ENCODE measurements at places on chromosomes 5 and 9.

DNA sequence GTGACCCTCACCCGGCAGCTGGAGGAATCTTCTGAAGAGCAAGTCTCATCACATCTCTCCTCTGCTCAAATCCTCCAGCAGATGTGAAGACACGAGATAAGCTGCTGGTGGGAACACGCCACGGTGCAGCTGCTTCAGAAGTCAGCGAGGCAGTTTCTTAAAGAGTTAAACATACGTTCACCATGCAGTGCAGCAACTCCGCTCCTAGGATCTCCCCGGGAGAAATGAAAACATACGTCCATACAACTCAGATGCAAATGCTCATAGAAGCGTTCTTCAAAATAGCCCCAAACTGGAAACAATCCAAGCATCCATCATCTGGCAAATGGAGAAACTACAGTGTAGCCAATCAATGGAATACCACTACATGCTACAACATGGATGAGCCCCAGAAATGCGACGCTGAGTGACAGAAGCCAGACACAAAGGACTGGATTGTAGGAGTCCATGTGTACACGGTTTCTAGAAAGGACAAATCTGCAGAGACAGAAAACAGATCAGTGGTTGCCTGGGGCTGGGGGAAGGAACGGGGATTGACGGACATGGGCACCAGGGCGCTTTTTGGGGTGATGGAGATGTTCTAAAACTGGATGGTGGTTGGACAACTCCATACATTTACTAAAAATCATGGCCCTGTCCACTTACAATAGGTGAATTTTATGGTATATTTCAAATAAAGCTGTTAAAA lies 150.6 kb downstream of the COL23A1 start:
- no peak for DNase-seq

- DNase-seq = no peak
These were observed 216.4 kb upstream of the CYLC2 start for GRCh38 chr9:102778746-102779145.

DNA sequence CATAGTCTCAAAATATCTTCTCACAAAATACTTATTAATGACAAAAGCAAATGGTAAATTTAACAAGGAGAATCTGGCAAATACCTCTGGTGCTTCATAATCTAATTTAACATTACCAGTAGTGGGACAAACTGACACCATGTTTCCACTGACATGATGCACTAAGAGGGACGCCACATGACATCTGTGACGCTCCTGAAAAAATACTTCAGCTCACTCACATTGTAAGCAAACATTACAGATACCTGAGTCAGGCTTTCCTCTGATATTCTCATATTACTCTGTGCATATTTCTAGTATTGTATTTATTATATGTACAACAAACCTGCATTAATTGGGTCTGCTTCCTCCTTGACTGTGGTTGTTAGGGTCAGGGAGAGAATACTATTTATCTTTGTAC lies 56.7 kb upstream of the OSMR start:
- no peak for DNase-seq

DNA sequence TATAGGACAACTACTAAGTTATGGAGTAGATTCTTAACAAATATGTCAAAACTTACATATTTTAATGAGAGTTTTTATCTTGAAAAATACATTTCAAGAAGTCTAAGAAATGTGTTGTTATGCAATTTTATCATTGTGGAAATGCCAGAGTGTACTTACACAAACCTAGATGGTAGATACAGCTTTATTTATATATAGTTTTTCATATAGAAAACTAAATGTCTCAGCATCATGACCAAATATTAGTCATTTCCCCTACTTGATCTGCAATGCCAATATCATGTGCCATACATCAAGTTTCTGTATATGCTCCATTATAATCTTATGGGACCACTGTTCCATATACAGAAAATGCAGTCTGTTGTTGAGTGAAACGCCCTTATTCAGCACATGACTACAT lies 28.7 kb downstream of the CAST start:
- DNase-seq = no peak

GRCh38 chr5:176631383-176632200 lies 1.1 kb downstream of the EIF4E1B start:
- DNase-seq = no peak

DNA sequence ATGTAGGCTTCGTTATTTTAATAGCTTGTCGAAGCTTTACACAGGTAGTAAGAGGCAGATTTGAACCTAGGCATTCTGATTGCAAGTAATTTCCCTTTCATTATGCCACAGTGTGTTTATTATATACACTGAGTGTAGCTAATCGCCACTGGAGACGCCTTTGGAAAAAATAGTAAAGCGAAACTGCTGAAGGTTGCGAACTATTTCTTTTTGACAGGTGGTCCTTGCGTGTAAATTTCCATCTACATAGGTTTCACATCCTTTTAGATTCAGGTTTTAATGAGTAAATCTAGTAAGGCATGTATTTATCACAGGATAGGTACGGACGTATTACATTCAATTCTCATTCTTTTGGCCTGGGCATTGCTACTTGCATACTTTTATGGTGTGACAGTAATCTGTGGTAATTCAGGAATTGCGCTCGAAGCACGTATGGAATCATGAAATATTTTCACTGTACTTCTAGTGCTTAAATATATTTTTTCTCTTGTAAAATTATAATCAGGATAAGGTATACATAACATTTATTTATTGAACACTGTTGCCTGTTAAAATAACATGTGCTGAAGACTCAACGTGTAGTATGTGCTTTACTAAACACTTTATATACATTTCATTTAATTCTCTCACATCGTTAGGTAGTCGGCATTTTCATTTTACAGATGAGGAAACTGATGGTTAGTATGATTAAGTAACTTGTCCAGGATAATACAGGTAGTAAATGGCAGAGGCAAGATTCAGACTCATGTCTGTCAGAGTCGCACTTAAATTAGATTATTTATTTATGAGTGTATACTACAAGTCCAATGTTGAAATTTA lies 1.8 kb downstream of the MARCHF6 start:
- peak; percentile 36 for DNase-seq

GRCh38 chr5:53211799-53212198 lies 102.2 kb upstream of the MOCS2 start:
- DNase-seq = no peak

GRCh38 chr5:113102121-113102531 lies 125.5 kb downstream of the DCP2 start:
- DNase-seq = no peak

DNA sequence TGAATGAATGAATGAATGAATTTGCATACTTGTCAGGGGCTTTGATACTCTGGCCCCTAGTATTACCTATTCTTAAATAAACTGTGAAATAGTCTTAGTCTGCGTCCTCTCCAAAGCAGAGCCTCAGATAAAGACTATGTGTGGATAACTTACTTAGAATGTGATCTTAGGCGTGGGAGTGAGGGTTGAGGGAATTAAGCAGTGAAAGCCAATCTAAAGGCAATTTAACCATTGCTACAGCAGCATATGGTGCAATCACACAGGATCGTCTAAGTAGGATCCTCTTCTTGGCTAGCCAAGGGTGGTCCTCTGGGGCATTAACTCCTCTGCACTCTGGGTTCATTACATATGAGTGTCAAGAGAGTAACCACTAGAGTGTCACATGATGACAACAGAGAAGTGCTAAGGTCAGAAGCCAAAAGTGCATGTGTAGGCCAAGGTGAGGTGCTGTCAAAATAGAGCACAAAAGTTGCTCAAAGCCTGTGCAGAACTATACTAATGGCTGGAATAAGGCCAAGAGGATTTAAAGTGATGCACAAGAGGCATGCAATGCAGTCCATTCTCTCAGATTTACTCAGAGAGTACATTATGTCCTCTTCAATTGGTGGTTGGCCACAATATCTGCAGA lies 274.4 kb upstream of the SEMA6A start:
- DNase-seq = no peak

- no peak for DNase-seq
These were observed 18.1 kb upstream of the GPX3 start for GRCh38 chr5:151002250-151002649.

DNA sequence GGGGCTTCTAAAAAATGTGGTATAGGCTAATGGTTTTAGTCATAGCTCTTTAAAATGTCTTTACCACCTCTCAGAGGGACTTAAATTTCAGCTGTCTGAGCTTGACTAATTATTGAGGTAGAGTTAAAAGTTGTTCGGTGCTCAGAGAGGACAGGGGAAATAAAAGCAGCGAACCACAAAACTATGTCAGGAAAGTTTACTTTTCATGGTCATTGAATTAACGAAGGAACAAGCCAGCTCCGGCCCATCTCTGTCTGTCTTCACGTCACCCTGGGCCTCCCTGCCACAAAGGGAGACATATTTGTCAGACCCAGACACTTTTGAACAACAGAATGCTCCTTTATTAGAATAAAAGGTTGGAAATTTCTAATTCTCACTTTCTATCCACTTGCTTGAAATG lies 98.8 kb upstream of the EFNA5 start:
- no peak for DNase-seq

- DNase-seq = no peak
These were observed 28.3 kb upstream of the APC start for GRCh38 chr5:112709416-112709815.

- DNase-seq = no peak
These were observed 36.3 kb upstream of the PTPRD start for GRCh38 chr9:10649076-10649475.

DNA sequence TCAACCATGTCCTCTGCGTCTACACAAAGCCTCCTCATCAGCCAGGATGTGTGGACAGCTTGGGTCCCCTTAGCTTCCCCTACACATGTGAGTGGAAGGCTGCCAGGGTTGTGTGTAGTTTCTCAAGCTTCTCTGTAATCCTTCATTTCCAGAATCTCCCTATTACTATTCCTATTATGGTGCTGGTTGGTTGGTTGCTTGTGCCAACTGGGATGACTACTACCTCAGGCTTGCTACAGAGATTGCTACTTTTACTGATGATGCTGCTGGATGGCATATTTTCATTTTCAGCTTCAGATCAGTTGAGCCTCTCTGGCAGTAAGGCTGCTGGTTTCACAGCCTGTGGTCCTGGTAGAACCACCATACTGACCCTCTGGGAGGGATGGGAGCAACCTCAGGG lies 39.9 kb downstream of the ATG10 start:
- no peak for DNase-seq

DNA sequence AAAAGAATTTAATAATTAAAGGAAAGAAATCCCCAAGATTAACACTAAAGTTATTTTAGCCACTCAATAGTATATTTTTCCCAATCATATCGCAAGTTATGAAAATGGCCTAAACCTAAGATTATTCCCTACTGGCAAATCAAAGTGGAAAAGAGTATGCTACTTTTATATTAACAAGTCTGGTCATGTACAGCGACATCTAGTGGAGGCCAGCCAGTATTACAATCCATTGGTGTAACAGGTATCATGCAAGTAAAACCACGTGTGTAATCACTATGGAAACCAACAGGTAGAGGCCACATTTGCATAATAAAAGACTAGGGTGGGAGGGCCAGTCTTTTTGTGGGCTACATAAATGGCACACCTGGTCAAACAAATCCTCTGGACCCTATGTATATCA lies 976.4 kb upstream of the CDH9 start:
- no peak for DNase-seq

GRCh38 chr5:102718819-102719218 lies 36.3 kb upstream of the PAM start:
- DNase-seq = no peak

DNA sequence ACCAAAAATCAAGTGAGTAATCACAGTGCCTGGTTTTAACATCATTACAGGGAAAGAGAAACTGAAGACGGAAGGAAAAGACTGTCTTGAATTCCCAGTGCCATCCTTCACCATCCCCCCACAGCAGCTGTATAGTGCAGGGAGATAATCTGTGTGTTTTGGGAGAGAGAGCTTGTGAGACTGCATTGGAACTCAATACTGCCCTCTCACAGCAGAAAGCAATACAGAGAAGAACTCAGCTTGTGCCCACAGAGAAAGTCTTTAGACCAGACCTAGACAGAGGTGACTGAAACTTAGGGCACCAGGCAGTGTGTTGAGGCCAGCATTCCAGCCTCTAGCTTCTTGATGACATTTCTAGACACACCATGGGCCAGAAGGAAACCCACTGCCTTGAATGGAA lies 754.7 kb upstream of the CDH6 start:
- no peak for DNase-seq

DNA sequence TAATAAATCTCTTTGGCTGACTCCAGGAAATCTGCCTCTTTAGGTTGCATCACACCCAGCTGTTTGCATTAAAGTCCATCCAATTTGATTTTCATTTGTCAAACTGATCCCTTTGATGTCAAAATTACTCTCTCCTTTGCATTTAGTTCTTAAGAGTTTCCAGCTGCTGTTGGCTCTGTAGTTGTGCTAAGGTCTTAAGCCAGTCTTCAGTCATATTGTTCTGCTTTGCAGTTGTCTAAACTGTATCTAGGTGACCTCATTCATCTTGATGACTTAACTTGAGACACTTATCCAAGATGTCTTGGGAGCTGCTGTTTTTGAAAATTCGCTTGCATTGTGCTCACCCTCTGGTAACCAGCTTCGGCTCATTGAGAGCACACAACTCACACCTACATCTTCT lies 386.9 kb upstream of the TLE4 start:
- no peak for DNase-seq

DNA sequence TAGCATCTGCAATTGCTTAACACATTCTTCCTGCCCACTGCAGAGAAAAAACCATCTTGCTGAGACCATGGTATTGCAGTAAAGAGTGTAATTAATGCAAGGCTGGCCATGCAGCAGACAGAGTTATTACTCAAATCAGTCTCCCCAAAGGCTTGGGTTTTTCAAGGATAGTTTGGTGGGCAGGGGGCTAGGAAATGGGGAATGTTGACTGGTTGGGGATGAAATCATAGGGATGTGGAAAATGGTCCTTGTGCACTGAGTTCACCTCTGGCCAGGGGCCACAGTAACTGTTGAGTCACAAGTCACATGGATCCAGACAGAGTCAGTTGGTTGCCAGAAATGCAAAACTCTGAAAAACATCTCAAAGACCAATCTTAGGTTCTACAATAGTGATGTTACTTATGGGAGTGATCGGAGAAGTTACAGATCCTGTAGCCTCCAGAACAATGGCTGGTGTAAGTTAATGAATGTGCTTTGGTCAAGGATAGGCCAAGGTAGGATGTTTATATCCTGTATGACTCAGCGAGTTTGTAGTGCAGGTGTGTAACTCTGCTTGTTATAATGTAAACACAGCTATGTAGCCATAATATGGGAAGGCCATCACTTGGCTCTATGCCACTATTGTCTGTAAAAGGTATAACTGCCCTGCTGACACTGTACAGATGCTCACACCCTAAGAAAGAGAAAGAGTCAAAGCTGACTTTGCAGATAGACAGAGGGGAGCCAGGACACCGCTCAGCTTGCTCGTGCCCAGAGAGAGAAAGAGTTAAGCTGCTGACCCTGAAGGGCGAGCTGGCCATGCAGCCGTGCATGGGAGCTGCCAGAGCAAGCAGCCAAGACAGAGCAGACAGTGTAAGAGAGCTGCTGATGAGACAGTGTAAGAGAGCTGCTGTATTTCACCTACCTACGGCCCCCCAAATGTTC lies 27.2 kb downstream of the C9orf152 start:
- no peak for DNase-seq

GRCh38 chr5:122723606-122724352 lies 51.1 kb upstream of the SNX2 start:
- no peak for DNase-seq

- no peak for DNase-seq
These were observed 233.7 kb downstream of the TLE1 start for GRCh38 chr9:81455462-81456219.

GRCh38 chr5:178378527-178379484 lies 146.2 kb upstream of the PHYKPL start:
- DNase-seq = no peak
